Natural killer cell (primary cell): ENCODE measurements at places on chromosomes 4 and X.

- no peak for DNase-seq
Observed at GRCh38 chrX:97787849-97788248, 904.1 kb downstream of the RPA4 start.

DNA sequence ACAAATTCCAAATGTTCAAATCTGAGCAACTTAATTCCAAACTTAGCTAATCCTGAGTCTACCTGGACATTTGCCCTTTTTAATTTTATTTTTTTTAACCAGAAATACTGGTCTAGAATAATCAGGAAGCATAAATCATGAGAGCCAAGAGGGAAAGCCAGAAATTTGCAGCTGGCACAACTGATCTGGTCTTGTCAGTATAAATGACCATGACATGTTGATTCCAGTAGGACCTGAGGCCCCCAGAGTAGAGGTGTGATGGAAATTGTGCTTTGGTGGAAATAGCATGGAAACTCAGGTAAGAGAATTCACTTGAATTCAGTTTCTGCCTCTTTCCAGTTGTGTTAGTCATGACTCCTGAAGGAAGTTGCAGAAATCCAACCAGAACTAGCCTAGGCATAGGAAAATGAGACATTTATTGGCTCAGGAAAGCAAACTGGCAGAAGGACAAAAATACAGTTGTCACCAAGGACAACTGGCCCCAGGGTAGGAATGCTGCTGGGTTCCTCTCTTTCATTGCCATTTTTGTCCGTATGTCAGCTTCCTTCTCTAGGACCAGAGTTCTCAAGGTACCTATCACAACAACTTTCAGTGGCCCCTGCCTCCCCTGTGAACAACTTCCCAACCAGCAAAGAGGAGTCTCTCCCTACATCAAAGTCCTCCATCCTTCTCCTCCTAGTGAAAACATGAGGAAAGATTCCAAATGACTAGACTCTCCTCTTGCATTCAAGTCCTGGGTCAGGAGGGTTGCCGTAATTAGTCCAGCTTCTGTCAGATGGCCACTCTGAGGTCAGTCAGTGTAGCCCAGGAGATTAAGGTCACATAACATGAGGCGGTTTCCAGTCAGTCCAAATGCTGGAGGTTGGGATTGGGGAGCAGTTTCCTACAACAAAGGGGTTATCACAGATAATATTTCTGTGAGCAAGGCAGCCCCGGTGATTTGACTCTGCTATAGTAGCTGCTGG, 29.3 kb upstream of the MYOZ2 start:
- no peak for DNase-seq

GRCh38 chr4:118991686-118992085, 103.0 kb downstream of the SYNPO2 start:
- DNase-seq, result no peak

DNA sequence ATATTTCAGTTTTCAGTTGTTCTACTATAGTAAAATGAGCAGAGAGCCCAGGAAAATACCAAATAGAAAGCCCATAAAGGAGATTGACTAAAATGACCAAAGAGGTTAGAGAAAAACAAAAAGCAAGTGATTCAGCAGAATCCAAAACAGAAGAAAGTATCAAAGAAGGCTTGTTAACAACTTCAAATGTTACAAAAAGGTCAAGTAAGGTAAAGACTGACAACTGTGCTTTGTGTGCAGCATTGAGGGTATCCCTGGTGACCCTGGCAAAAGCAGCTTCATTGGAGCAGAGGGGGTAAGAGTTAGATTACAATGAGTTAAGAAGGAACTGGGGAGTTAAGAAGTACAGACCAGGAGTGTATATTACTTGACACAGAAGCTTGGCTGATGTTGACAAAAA, 317.9 kb downstream of the OPHN1 start:
- no peak for DNase-seq

GRCh38 chrX:16267431-16267830, 100.2 kb downstream of the MAGEB17 start:
- no peak for DNase-seq

DNA sequence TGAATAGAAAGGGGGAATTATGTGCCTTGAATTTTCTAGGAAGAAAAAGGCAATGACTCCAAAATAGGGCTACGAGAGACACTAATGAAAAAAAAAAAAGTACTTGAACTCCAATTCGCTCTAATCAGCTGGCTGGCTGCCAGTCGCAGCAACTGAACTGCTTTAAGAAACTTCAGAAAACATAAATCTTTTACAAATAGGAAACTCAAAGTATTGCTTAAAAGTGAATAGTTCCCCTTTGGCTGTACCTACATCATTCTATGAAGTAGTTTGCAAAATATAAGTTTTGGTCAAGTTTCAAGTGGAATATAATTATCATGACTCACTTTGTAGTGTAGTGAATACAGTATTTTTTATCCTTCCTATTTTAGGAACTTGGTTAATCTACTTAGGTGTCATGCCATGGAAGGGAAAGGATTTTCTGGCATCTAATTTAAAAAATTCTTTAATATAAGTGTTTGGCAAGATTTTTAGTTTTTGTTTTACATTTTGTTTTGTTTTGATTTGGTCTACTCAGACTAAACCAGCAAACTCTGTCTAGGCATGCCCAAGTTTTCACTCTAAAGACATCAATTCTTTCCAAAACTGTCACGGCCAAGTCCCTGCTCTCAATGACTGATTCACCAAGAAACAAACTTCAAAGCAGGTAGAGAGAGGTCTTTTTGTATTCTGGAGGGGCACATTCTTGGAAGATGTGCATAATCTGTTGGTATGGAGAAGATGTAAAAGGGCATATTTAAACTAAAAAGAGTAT, 382.4 kb upstream of the GALNT7 start:
- DNase-seq, result no peak

GRCh38 chr4:5112333-5113095, 61.2 kb downstream of the STK32B start:
- DNase-seq, result no peak

GRCh38 chr4:123731035-123731434, 334.4 kb downstream of the SPRY1 start:
- no peak for DNase-seq

GRCh38 chr4:9931146-9931545, 90.2 kb downstream of the SLC2A9 start:
- DNase-seq, result no peak

DNA sequence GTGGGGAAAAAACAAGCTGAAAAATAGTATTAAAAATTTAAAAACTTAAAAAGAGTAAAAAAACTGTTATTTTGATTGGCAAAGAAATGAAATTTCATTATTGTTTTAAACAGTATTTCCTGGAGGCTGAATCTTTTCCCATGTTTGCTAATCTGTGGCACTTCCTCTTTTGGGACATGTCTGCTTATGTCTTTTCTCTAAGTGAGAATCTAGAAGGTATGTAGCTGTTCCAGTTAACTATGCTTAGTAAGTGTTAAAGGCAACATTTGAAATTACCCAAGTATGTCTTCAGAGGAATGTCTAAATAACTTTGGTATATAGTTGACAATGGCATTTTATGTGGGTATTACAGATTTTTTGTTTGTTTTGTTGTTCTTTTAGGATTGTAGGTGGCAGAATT, 81.6 kb upstream of the TBC1D9 start:
- DNase-seq, result no peak

DNA sequence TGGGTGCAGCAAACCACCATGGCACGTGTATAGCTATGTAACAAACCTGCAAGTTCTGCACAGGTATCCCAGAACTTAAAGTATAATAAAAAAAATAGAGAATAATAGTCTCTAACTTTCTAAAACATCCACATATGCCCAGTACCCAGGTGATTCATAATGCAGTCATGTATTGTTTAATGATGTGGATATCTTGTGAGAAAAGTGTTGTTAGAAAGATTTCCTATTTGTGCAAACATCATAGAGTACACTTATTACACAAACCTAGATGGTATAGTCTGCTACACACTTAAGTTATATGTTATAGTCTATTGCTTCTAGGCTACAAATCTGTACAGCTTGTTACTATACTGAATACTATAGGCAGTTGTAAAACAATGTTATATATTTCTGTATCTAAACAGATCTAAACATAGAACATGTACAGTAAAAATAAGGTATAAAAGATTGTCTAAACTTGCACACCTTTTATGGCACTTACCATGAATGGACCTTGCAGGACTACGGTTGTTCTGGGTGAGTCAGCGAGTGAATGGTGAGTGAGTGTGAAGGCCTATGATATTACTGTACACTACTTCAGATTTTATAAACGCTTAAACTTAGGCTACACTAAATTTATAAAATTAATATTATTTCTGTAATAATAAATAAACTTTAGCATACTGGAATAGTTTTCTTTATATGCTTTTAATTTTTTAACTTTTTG, 232.2 kb upstream of the SLIT2 start:
- DNase-seq, result no peak

DNA sequence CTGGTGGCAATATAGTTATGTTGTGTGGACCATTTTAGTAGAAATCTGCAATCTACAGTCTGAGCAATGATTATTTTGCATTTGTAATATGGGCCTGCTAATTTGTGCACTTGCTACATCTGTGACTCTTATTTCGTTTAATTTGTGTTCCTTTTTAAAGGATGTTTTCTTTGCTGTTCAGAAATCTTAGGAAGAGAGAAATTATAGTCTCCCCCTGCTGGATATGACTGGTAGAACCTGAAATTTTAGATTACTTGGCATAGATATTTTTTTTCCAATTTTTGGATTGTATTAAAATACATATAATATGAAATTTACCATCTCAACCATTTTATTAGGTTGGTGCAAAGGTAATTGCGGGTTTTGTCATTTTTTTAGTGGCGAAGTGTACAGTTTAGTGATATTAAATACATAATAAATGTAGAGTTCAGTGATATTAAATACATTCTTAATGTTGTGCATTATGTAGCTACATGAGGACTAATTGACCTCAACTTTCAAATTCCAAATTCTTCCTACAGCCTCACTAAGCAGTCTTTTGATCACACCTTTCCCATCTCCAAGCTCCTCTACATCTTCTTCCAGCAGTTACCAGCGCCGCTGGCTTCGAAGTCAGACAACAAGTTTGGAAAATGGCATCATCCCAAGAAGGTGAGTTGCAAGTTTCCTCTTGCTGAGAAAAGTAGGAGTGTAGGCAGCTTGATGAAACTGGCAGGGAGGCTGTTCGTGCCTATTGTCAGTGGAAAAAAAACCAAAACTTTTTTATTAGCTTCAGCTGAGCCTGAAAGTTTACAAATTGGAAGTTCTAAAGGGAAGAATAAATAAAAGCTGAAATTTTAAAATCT, 82.2 kb downstream of the FNIP2 start:
- DNase-seq, result peak; percentile 59

DNA sequence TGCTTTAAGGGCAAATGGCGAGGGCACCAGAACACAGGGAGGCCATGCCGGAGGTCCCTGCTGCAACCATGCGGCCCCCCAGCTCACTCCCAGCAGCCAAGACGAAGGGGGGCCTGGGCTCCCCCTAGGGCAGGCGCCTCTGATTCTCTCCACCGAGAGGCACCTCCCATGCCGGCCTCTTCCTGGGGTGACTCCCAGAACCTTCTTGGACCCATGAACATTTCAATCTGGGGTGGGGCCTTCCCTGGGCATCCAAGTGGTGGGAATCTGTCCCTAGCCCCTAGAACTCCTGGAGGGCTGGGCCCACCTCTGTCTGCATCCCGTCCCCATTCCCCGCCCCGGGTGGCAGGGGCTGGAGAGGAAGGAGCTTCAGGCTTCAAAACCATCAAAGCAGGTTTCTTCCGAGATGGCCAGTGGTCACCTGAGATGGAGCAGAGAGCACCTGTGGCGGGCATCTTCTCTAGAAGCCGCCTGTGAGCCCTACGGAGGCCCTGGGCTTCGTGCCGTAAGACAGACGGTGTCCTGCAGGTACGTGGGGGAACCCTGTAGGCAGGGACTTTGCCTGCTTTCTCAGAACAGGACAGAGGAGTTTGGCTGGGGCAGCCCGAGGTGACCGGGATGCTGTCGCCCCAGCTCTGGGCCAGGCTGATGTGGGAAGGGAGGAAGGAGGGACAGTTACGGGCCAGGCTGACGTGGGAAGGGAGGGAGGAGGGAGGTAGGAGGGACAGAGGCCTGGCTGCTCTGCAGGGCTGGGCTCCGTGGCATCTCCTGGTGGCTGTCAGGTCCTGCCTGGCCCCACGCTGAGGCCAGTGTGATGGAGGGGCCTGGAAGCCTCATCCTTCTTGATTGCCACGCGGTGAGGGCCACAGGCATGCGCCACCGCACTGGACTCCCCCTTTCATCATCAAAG, 6.8 kb upstream of the SLC25A6 start:
- no peak for DNase-seq

GRCh38 chr4:37068580-37068979, 176.0 kb upstream of the NWD2 start:
- DNase-seq, result no peak

GRCh38 chr4:55323375-55323774, 22.7 kb upstream of the SRD5A3 start:
- no peak for DNase-seq

DNA sequence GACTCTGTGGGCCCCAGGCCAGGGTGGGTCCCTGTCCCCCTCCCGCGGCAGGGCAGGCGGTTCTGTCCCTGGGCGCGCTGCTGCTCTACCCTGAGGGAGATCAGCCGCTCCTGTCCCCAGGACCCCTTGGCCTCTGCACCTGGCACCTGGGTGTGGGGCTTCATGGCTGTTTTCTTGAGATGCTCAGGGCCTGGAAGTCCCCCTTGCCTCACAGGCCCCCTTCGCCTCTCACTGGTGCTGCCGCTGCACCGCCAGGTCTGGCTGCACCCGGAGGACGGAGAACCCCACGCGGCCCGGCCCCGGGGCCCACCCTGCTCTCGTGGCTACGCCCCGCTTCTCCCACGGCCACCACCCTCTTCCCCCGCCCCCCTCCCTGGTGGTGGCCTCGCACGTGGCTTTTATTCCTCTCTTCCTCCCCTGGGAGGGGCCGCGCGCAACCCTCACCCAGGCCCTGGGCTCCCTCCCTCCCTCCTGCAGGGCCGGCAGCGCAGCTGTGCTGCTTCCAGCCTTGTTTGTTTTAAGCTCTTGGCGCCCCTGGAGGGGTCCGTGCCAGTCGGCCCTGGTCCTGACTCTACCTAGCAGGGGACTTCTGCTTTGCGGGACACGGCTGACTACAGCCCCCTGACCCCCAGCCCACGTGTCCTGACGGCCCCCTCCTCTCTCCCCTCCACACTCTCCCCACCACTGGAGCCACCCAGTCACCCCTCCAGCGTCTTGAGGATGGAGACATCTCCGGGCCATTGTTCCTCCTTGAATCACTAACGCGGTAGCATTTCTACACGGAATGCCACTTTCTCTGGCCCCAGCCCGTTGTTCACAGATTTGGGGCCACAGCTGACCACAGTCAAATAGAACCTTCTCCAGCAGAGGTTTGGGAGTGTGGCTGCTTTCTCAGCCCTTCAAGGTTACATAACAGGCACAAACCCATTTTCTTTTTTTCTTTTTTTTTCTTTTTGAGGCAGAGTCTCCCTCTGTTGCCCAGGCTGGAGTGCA, 20.6 kb upstream of the CLDN24 start:
- DNase-seq, result no peak

GRCh38 chr4:114015444-114015899, 36.0 kb upstream of the ARSJ start:
- DNase-seq, result no peak

GRCh38 chrX:9902656-9903055, 64.5 kb upstream of the CLDN34 start:
- DNase-seq, result no peak
